Cardiac muscle cell (in vitro differentiated cells and primary cell): ENCODE measurements at places on chromosomes 11 and 22. TPM values are rescaled to one million over a fixed set of nuclear protein-coding genes. Genes with fewer than 3 reads are reported as not detected.

TREH gene
- total RNA-seq = not detected in 2 replicates

JAML gene
- total RNA-seq = not detected in 2 replicates

P2RY2 gene
- 0.25 and 0.48 TPM in 2 replicates for total RNA-seq

RELT gene
- total RNA-seq = 10.4 and 18.7 TPM in 2 replicates

DNA sequence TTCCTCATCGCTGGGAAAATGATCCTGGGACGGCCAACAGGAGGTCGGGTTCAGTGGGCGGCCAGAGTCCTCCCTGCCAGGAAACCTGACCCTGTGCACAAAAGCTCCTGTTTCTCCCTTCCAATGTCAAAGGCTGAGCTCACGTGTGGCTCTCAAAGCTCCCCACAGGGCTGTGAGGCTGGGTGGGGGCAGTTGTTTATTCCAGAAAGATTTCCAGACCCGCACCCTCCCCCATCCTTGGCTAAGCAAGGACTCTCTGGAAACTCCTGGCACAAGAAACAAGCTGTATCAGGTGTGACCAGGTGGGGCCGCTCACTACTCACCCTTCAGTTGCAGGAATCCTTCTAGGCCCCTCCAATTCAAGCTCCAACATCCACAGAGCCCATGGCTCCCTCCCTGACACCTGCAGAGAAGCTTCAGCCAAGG is 131.9 kb downstream of the SHANK2 start:
- peak; percentile 8 for DNase-seq

- DNase-seq = no peak
These were observed 1045.9 kb upstream of the RAG2 start for GRCh38 chr11:37643968-37644367.

GRCh38 chr11:40170078-40170477 is 1289.4 kb downstream of the LRRC4C start:
- no peak for DNase-seq

DNA sequence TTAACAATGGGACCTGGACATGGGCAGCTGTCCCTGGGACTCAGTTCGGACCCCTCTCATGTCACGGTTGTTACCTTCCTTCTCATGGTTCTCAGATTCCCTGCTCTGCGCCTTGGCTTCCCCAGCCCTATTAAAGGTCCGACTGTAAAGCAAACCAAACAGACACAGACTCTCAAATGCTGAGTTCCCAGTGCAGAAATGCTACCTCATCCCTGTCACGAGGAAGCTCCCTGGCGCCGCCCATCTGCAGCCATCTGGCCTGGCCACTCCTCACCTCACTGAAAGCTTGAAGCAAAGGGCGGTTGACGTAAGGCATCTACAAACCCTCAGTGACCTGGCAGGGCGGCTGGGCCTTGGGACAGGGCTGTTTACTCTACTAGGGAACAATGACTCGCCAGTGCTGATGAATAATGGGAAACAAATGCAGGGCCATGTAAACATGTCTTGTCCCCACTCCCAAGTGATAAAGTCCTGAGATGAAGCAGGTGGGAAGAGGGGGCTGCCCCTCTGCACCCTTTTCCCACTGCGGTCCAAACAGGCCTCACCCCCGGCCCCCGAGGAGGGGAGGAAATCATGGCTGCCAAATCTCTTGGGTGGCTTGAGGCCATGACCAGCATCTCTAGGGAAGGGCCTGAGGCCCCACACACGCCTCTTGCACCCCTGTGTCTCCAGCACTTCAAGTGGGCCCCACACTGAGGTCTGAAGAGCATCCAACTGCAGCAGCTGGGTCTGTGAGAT is 49.3 kb downstream of the SCUBE1 start:
- DNase-seq = no peak

DNA sequence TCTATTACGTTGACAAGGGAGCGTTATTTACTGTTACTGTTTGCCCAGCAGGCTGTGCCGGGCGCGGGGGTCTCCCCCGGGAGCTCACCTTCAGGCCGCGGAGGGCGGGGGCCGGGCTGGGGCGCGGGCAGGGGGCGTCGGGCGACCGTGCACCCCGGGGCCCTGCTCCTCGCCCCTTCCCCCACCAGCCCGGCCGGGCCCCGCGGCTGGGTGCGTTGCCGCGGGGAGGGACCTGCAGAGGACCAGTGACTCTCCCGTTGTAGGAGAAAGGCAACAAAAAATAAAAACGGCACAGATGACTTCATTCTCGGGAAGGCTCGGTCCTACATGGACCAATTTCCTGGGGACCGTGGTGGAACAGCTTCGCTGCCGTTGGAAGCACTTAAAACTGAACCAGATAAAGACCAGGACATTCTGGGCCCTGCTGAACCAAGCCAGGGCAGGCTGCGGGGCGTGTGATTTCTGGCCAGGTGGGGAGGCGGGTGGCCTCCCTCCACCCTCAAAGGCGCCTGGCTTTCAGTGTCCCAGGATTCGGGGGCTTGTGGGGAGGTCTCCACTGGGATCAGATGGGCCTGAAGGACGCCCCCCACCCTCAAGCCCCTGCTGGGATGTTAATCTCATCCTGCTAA is 57.4 kb downstream of the IGLL1 start:
- peak; percentile 63 for DNase-seq

- DNase-seq = no peak
These were observed 17.3 kb downstream of the COMMD9 start for GRCh38 chr11:36271794-36272407.

DNA sequence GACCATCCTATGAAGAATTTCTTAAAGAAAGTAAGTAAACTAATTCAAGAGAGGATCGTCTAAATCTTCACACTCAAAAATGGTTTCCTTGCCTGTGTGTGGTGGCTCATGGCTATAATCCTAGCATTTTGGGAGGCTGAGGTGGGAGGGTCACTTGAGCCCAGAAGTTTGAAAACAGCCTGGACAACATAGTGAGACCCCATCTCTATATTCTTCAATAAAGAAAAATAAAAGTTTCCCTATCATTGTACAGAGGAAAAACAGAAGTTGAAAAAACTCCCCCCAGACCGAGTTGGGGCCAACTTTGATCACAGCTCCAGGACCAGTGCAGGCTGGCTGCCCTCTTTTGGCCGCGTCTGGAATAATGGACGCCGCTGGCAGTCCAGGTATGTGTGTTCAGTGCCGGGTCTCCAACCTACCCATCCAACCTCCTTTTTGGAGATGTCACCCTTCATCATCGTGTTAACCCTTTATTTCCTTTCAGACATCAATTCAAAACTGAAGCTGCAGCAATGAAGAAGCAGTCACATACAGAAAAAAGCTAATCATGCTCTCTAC is 3.0 kb downstream of the RPS25 start:
- no peak for DNase-seq

DNA sequence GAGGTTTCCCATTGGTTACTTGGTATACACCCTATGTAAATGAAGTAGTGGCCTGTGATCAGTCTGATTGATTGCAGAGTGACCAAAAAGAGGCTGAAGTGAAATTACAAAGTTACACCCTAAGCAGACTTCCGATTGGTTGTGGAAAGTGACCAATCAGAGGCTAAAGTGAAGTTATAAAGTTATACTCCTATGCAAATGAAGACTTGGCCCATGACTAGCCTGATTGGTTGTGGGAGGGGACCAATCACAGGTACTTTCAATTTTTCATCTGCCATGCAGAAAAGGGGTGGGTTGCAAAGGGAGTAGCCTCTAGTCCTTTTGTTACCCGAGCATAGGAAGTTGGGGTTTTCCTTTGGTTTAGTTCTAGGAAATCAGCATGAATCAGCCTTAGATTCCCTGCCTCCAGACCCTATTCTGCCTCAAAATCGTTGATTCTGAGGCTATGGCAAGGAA is 18.1 kb upstream of the CSTF3 start:
- DNase-seq = peak; percentile 36

- DNase-seq = peak; percentile 67
These were observed 22.0 kb downstream of the ST14 start for GRCh38 chr11:130181295-130182272.

- no peak for DNase-seq
These were observed 195.7 kb downstream of the IGLL1 start for GRCh38 chr22:23384431-23384830.

DNA sequence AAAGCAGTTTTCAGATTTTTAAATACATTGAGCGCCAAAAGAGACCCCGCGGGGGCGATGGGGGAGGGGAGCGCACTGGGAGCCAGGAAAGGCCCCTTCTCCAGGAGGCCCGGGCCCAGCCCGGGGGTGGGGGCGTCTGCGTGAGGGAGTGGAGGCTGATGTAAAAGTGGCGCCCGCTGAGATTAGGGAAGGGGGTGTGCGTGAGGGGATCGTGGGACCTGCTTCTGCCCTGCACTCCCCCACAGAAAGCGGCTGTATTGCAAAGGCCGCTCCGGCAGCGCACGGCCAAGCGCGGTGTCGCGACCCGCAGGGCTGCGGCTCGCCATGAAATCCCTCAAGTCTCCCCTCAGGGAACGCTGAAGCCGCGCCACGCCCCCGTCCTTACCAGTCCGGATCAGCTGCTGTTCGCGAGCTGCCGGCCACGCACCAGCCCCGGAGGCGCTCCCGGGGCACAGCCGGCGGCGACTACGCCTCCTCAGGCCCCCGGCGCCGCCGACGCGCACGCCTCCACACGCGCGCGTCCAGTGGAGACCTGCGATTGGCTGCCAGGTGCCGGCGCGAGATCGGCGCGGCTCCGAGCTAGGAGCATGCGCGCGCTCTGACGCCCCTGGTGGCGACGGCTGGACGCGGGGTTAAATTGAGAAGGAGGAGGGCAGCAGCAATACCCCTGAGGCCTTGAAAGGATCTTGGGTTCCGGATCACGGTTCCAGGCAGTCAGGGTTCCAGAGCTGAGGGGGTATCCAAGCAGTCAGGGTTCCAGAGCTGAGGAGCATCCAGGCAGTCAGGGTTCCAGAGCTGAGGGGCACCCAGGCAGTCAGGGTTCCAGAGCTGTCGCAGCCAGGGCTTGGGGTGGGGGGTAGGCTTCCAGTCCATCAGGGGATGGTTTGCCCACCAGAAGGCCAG is at the start of gene ZNF280B:
Gene ZNF280B (minus strand): TSS at position 469 of the 903 bp plus-strand sequence. CDS start 19,344 bp downstream, outside the sequence.
- DNase-seq = peak; percentile 75

DNA sequence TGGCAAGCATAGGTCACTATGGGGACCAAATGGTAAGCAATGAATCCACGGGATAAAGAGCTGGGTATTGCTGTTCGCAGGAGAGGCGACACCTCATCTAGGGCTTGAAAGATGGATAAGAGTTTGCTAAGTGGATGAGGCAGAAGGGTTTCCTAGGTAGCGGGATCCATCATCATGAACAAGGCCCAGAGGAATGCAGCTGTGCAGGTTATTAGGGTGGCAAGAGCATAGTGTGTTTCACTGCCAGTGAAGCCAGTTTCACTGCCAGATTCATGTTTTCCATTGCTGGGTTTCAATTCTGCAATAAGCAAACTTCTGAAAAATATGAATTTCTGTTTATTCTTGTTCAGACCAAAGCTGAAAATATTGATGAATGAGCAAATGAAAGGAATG is 27.2 kb downstream of the WEE1 start:
- DNase-seq = no peak

- no peak for DNase-seq
These were observed 1.9 kb upstream of the P2RY6 start for GRCh38 chr11:73270016-73270854.

DNA sequence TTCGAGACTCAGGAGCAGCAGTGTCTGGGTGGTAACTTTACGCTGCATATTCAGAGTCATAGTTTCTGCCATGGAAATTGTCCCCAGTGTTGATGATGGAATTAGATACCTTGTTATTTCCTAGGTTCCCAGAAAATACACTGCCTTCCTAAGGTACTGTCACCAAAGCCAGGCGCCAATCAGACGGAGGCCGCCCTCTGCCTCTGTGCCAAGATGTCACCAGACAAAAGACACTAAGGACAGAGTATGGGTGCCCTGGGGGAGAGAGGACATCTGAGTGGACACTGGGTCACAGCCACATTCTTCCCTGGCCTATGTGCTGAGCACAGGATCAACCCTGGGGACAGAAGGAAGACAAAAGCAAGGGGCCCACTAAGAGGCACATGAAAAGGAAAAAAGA is 11.2 kb downstream of the PLA2G6 start:
- DNase-seq = no peak

- DNase-seq = no peak
These were observed 99.7 kb upstream of the VPREB1 start for GRCh38 chr22:22144858-22145257.

DNA sequence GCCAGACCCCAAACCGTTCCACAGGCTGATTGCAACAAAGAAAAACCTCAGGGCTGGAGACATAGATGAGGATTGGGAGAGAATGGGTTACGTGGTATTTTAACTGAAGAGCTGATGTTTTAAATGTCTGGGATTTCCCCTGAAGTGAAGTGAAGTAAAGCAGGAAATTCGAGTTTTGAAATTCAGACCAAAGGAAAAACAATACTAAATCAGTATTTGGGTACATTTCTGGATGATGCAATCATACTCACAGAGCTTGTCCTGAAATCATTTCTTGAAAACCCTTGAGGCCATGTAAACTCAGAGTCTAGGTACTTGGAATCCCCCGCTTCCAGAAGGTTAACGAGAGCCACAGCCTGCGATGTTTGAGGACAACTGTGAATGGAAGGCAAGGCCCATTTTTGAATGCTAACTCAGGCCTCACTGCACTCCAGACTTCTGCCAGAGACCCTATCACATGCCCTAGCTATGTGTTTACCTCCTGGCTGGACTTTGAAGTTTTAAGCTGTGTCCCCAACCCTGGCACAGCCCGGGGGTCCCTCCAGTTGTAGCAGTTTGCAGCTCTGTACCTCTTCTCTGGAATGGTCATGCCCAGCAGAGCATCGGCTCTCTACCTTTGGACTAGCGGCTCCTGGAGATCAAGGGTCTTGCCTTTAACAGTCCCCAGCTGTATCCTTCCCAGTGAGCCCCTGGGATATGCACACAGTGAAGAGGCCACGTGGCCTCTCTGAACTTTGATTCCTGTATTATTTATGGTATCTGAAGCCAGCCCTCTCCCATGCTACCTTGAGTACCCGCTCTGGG is 5.4 kb upstream of the FTH1 start:
- DNase-seq = peak; percentile 97

DNA sequence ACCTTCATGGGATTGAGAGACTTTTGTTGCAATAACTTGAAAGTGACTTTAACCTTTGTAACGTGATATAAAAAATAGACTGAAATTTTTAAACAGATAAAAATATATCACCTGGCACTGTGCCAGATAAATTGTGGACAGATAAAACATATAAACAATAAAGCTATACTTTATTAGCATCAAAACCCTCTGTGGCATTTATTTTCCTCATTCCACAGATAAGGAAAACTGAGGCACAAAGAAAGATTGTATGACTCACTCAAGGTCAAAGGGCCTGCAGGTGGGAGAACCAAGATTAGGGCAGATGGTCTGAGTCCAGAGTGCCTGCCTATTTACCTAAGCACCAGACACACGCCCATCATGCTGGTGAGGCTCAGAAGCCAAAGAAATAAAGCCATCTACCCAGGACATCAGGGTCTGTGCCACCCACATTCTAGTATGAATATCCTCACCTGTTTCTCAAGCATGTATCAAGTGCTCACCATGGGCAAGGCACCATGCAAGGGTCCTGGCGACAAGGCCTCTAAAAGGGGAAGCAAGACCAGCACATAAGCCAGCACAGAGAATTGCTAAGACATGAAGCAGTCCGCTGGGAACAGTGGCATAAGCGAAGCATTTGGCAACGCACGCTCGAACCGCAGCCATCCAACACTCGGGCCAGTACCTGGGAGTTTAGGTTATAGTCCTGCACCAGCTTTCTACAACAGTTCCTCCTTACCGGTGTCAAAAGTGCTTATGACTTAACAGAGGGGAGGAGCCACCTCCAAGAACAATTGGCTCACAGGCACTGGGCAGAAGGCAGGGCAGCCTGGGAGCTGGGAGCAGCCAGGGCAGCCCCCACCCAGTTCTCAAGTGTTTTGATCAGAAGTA is 17.6 kb downstream of the MYH9 start:
- peak; percentile 64 for DNase-seq
